ENCODE measurements at places on chromosomes 7 and 10.

DNA sequence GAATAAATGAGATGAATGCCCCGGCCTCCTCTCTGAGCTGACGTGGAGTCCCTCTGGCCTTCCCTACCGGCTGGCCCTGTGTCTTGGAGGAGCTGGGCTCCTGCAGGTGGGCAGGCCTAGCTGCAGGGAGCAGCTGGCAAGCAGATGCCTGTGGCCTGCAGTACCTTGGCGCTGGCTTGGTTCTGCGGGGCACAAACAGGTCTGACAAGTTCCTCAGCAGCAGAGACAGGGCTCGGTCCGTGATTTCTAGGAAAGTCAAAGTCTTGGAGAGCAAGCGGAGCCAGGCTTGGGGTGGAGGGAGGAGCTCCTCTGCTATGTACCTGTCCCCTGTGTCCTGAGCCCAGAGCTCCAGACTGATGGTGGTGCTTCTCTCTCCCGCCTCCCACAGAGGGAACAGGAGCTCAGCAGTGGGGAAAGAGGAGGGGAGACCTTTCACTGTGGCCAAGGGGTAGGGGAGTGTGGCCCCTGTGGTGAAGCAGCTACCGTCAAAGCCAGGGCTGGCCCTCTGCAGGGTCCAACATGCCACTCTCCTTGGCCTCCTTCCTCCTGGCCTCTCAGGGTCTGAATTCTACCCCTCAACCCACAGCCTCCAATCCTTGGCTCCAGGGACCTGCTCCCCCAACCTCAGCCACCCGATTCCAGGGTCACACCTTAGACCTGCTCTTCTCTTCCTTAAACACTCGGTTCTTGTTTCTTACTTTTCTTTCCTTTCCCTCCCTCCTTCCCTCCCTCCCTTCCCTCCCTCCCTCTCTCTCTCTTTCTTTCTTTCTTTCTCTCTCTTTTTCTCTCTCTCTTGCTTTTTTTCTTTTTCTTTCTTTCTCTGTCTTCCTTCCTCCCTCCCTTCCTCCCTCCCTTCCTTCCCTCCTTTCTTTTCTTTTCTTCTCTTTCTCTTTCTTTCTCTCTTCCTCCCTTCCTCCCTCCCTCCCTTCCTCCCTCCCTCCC, 20.1 kb downstream of the MYL10 start:
- no peak for DNase-seq

DNA sequence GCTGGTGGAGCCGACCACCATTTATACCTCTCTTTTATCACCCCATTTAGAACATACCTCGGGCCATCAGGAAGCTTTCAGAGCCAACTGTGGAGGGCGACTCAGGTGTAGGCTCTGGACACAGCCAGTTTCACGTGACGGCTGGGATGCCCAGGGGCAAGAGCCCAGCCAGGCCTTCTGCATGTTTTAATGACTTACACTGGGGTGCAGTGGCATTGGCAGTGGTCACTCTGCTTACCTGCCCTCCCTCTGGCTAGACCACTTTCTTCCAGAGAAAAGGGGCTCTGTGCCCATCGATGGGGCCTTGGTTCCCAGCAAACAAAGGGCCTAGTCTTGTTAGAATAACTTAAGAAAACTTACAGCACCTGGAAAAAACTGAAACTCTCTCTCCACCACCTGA, 50.0 kb downstream of the PNLIPRP2 start:
- no peak for DNase-seq

DNA sequence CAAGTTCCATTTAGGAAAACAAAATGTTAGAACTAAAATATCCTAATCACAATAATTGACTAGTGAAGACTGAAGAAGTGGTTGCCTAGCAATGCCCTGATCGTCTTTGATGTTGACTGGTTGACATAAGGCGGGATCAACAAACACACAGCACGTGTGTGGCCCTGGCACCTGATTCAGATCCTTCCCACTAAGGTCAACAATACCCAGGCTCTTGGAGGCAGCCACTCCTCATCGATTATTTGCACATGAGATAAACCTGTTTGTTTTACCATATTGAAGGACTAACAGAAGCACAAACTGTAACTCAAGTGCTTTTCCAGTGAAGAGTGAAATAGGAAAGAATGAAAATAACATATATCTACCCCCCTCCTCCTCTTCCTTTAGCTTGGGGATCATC, 15.6 kb downstream of the FANK1 start:
- DNase-seq = no peak

- no peak for DNase-seq
These were observed 261.1 kb upstream of the CSTF2T start for GRCh38 chr10:51960494-51960895.

DNA sequence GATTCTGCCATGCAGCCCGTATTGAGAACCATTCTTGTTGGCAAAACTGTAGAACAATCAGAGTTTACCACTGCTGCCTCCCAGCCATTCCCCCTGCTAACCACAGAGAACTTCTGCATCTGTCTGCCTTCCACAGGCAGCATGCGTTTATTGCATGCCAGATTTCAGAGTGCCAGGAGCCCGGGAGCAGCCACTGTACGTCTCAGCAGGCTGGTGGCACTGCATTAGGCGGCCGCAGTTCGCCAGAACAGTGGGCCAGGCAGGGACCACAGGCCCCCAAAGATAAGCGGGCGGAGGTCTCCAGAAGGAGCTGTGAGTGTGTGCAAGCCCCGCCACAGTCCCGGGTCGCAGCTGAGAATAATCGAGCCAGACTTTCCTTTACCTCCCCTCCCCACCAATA, 31.8 kb downstream of the ZNF467 start:
- no peak for DNase-seq
